ENCODE measurements at places on chromosomes 2 and 18.

DNA sequence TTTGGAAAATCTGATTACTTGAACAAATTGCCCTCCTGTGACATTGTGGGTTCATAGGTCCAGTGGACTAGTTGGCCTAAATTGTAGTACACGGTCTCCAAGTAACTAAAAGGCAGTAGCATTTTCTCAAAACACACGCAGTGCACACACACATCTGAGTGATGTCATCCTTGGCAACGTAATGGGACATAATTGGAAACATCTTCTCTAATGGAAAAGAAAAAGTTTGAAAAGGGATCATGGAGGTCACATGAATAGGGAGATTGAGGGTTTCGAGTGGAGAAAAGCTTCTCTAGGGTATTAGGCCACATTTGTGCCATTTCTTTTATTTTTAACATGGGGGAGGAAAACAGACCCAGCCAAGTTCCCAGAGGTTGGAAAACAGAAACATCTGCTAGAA lies 93.3 kb downstream of the MAP4K4 start:
- DNase-seq = no peak

DNA sequence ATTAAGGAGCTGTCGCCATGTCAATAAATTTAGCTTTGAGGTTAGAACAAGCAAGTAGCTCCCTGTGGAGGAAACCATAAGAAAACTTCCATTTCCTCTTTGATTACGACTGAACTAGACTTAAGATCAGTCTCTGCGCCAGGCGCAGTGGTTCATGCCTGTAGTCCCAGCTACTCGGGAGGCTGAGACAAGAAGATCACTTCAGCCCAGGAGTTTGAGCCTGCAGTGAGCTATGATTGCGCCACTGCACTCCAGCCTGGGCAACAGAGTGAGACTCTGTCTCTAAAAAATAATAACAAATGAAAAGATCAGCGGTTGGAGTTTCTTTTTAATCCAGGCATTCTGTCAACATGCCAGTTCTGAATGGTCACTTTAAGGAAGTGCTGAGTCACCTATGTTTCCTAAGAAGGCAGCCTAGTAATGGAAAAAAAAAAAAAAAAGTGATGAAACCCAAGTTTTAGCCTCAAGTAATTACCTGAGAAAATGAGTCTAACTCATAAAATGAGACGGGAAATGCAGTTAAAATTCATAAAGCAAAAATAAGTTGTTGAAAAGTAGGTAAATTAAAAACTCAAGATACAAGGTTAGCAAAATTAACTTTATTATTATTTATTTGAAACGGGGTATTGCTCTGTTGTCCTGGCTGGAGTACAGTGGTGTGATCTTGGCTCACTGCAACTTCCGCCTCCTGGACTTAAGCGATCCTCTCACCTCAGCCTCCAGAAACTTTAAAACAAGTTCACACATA lies 10.2 kb downstream of the C18orf32 start:
- no peak for DNase-seq

DNA sequence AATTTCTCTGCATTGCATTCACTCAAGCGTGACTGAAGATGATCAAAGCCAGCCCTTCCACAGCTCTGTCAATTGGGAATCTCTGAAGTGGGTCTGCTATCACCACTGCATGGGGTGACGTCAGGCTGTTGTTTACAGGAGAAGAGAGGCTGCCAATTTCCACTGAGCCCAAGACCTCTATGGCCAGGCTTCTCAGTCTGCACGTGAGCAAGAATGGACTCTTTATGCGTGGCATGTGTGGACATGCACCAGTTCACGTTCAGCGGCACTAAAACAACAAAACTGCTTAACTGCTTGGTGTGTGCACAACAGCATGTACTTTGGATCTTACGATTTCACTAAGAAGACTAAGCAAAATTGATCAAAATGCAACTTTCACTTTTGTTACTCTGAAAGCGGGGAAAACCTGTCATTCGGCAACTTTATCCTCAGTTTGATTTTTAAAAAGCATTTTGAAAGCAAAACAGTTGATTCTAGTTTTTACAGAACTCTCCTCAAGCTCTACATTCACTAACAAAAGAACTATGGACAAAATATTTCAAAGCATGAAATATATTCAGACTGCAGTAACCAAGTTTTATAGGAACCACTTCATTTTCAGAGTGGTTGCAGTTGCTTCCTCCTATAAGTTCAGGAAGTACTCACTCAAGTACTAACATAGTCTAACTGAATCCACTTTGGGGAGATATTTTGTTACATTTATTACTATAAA lies 77.0 kb upstream of the SERTAD2 start:
- peak; percentile 73 for DNase-seq

DNA sequence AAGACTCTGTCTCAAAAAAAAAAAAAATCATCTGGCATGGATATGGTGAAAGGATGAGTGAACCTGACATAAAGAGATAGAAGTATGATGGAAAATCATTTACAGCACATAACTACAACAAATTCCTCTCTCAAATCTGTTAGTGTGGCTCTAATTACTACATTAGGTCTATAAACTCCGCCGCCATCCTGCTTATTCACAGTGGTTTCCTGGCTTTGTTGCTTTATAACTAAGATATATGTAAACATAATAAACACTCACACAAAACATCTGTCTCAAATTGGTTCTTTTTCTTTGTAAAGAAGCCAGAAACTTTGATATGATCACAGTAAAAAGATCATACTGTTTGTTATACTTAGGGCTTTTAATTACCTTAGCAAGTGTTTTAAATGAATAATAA lies 412.6 kb upstream of the FAM98A start:
- DNase-seq = no peak

DNA sequence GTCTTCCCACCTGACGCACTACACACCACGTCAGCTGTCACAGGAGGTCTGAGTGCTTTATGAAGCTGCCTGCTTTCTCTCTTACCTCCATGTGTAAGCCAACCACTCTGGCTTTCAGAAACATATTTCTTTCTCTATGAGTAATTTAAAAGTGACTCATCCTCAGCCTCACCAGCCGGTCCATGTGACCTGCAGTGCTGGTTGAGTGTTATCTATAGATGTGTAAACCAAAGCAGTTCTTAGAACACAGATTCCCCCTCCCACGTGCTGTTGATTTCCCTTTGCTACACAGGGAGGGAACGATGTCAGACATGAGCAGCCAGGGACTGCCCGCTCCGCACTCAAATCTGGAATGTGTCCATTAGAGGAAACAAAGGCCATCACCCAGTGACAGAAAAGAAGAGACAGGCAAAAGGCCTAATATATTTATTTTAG lies 157.8 kb downstream of the BCL2 start:
- peak; percentile 51 for DNase-seq

DNA sequence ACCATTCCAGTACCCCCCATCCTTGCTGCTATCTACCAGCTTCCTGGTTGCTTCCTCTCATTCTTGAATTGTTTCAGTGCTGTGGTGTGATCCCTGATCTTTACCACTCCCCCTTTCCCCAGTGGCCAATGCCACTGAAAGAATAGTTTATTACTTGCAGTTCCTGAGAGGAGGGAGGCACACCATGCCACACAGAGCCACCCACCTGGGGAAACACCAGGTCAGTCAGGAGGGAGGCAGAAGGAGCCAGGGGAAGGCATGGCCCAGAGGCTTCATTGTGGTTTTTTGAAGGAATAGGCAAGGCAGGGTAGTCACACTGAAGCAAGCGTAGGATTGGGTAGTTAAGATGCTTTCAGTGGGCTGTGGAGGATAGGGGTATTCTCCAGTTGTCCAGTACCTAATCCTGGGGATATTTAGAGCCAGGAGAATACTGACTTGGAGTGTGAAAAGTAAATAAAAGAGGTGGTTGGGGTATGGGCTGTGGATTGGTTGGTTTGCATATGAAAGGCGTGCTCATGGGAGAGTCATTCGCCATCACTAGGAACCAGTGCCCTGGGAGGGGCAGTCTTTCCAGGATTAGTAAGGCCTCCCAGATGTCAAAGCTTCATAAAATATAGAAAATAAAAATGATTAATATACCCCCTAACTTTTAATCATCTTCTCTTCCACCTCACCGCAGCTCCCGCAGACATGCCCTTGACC lies 6.7 kb upstream of the TMEM177 start:
- DNase-seq = no peak

DNA sequence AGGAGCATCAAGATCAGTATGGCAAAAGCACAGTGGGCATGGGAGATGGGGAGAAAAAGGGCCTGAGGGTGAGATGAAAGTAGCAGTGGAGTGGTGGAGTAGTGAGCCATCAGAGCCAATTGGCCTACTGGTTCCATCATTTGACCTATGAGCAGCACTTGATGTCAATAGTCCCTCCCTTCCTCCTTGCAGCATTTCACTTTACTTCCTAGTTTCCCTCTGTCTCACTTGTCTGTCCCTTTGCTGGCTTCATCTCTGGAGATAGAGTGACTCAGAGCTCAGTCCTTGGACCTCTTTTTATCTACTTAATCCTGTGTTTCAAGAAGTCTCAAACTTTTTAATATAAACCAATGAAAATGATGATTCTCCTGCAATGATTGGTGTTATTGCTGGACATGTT lies 32.1 kb downstream of the FBXO48 start:
- no peak for DNase-seq

DNA sequence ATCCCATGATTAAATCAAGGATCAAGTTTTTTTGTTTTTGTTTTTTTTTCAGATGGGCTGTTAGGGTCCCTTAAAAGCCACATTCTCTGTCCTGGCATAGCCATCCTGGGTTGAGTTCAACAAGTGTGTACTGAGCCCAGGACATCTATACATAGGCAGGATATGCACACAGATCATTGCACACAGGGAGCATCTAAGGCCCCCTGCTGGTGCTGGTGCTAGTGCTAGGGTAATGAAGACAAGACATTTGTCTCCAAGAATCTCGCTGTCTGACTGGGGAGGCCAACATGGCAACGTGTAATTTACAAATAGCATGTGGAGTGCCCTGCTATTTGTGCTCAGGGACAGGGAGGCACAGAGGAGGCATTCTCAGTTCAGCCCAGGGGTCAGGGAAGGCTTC lies 124.5 kb downstream of the VAPA start:
- DNase-seq = no peak

GRCh38 chr2:48725696-48726494 lies 29.6 kb downstream of the LHCGR start:
- DNase-seq = no peak

- no peak for DNase-seq
These were observed 276.0 kb upstream of the TRIB2 start for GRCh38 chr2:12440731-12441130.

- DNase-seq = peak; percentile 30
These were observed 61.2 kb upstream of the CUL3 start for GRCh38 chr2:224646242-224646846.

DNA sequence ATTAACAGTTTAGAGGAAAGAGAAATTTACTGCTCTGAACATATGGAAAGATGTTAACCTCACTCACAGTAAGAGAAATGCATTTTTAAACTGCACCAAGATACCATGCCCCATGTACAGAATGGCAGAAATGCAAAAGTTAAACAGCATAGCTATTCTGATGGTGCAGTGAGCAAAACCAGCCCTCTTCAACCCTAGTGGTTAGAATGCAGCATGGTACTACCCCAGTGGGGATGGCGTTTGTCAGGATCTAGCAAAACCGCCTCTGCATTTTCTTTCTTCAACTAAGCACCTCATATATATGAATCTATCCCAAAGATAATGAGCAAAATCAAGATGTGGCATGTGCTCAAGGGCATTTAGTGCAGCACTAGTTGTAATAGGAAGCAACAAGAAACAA lies 98.0 kb downstream of the MGAT5 start:
- DNase-seq = no peak

DNA sequence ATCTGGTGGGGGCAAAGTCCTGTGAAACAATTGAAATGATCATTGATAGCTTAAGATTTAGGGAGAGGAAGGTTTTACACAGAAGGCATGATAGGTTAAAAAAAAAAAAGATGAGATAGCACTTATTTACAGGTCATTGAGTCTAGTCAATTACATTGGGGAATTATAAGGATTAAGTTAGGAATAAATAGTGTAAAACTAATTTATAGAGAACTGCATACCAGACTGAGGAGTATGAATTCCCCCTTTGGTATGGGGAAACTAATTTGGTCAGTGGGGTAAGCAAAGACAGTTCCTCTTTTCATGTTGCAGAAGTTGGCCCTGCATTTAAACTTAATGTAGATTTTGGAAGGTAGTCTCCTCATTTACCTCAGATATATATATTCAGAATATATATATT lies 10.8 kb downstream of the GLS start:
- no peak for DNase-seq

GRCh38 chr2:42910645-42911405 lies 118.4 kb upstream of the HAAO start:
- no peak for DNase-seq
